ENCODE measurements at places on chromosomes 11 and 22.

GRCh38 chr11:79397252-79397651, 43.6 kb downstream of the TENM4 start:
- no peak for DNase-seq

- DNase-seq: no peak
These were observed 107.8 kb upstream of the MTNR1B start for GRCh38 chr11:92861634-92862033.

- no peak for DNase-seq
These were observed 23.2 kb downstream of the PRR14L start for GRCh38 chr22:31726692-31727091.

GRCh38 chr11:6321961-6322362, 1.7 kb upstream of the CAVIN3 start:
- peak; percentile 30 for DNase-seq

GRCh38 chr11:24760681-24761080, 263.8 kb downstream of the LUZP2 start:
- DNase-seq: no peak

DNA sequence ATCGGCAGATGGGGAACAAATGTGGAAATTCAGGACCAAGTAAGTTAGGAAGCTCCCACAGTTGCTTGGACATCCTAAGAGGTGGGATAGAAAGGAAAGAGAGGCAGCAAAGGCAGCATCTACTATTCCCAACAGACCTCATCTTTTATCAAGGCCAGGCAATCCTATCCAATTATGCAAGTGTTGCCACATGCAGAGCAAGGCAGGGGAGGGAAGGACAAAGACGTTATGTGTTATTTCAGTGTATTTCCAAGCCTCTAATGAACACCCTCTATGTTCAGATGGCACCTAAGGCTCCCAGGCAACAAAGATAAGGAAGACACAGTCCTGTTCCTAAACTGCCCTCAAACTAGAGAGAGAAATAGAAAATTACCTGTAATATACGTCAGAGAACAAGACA, 9.2 kb downstream of the TIGD3 start:
- DNase-seq: no peak

GRCh38 chr11:10701982-10702381, 8.4 kb upstream of the IRAG1 start:
- DNase-seq: no peak

DNA sequence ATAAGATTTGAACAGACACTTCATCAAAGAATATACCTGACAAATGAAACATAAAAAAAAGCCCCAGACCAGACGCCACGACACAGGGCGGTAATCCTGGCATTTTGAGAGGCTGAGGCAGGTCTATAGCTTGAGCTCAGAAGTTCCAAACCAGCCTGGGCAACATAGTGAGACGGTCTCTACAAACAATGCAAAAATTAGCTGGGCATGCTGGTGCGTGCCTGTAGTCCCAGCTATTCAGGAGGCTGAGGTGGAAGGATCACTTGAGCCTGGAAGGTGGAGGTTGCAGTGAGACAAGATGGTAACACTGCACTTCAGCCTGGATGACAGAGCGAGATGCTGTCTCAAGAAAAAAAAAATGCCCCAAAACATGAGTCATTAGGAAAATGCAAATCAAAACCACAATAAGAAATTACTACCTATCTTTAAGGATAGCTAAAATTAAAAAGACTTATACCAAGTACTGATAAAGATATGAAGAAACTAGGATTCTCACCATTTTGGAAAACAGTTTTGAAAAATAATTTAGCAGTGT, 91.7 kb upstream of the GRAMD1B start:
- no peak for DNase-seq

DNA sequence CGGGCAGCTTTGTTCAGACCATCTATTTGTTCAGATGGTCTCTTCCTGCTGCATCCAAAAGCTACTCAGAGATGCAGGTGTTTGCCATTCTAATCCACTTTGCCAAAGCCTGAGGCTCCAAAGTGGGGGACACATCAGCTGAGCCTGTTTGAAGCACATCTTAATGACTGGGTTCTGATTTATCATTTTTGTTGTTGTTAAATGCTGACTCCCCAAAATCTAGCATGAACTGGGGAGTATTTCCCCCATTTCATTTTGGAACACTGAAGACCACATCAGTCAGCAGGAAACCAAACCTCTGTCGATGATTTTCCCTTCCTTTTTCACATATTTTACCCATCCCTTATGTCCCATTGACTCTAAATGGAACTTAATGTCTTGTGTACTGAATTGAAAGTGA, 262.6 kb downstream of the NTM start:
- DNase-seq: no peak

DNA sequence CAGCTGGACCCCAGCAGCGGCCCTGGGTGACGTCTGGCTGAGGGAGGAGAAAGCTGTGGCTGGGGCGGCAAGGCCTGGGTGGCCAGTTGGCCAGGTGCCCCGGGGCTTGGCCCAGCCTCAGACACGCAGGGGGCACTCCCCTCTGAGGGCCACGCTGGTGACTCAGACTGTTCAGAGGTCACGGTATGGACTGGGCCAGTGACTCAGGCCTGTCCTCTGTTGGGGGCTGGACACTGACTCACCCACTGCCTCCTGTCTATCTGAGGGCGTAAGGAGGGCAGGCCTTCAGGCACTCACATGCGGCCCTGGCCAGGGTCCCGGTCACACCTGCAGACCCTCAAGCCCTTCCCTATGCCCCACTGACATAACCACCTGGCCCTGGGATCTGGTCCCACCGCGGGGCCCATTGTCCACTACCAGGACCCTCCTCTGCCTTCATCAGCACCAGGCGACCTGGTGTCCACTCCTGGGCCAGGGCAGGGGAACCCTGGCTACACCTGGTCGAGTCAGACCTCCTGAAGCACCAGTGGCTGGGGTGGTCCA, 3.7 kb upstream of the MUC5AC start:
- DNase-seq: peak; percentile 1

- no peak for DNase-seq
These were observed 5.9 kb upstream of the TP53AIP1 start for GRCh38 chr11:128948583-128948982.

DNA sequence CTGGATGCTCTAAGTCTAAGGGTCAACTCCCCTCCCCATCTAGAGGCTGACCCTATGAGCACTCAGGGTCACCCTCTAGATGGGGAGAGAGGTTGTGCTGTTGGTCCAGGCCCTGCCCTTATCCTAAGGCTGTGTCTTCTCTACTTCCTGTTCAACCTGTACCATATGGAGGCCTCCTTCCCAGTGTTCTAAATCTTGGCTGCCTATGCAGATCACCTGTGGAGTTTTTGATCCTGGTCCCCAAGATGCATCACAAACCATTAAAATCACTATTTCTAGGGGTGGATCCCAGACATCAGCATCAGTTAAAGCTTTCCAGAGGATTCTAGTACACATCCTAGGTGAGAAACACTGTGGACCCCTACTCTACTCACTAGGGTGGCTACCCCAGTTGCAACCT, 26.2 kb downstream of the LARGE1 start:
- DNase-seq: no peak

DNA sequence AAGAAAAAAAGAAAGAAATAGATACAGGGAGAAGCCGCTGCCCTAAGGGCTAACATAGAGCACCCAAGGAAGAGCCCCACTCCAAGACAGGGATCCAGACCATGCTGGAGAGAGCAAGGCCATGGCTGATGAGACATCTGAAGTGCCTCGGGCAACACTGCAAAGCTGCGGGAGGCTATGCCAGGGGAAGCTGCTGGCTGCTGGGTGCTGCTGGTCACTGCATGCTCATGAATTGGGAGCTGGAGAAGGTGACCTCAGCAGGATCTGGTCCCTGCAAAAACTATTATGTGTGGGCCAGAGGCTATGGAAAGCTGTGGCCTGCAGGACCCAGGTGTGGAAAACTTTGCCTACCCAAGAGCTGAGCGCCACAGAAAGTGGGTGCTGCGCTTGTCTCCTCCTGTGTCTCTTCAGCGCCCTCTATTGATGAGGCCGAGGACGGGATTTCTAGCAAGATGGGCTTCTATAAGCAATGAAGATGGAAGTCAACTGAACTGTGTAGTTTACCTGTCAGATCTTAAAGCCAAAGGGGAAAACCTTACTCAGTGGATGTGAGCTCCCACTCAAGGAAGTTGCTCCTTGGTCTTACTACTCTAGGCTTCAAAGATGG, 17.3 kb upstream of the SLC29A2 start:
- peak; percentile 30 for DNase-seq

GRCh38 chr22:44642096-44642644, 59.8 kb upstream of the PRR5 start:
- no peak for DNase-seq

- DNase-seq: no peak
These were observed 910.2 kb downstream of the OPCML start for GRCh38 chr11:132621976-132622580.
